ENCODE measurements at places on chromosomes 2 and 18. TPM values are rescaled to one million over a fixed set of nuclear protein-coding genes. Genes with fewer than 3 reads are reported as not detected.

- no peak for DNase-seq
Measured at GRCh38 chr2:130393318-130393910, 37.6 kb downstream of the PTPN18 start.

- DNase-seq: no peak
Measured at GRCh38 chr18:62033207-62033606, 140.4 kb upstream of the RNF152 start.

DNA sequence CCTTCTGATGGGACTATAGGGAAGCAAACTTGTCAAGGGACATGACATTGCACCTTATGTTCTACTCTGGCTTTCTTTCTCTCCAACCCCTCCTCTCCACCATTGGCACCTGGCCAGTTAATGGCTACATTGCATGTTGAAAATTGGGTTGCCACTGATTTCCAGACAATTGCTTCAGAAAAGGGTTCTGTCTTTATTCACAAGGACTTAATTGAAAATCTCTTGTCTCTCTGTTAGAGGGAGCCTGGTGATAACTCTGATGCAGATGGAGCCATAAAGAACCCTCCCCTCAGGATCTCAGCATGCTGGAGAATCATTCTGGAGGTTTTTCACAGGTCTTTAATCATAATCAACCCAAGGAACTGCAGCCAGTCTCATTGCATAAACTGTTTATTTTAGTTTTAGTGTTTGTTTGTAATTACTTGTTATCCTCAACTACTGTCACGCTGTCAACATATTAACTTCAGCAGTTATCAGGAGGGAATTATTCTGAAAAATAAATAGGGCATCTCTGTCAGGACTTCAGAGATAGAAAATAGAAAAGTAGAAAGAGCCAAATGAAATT is 316.8 kb downstream of the RIT2 start:
- no peak for DNase-seq

- no peak for DNase-seq
Measured at GRCh38 chr2:101130081-101130480, 21.1 kb downstream of the TBC1D8 start.

DNA sequence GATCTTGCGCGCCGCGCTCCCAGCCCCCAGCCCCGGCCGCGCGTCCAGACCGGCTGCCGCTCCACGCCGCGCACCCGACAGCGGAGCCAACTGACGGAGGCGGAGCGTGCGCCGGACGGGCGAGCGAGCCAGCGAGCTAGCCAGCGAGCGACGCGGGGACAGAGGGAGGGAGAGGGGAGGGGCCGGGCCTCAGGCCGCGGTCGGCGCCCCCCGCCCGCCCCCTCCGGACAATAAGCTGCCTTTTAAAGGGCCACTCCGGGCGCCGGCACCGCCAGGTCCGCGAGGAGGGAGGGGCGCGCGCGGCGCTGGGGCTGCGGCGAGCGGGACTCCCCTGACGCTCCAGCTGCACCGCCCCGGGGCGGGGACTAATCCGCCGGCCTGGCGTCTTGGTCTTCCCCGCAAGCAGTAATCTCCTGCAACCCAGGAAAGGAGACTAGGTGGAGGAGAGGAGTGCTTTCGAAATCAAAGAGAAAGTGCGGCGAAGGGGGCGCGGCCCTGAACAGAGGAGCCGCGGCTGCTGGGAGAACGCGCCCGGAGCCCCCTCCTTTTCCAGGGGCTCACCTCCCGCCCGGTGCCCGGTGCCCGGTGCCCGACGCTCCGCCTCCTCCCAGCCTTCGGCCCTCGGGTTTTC is at the start of gene BIN1:
TSS of gene BIN1 (minus strand) at position 164 of the 631 bp plus-strand sequence. CDS start 211 bp downstream, outside the sequence.
- peak; percentile 94 for DNase-seq

DNA sequence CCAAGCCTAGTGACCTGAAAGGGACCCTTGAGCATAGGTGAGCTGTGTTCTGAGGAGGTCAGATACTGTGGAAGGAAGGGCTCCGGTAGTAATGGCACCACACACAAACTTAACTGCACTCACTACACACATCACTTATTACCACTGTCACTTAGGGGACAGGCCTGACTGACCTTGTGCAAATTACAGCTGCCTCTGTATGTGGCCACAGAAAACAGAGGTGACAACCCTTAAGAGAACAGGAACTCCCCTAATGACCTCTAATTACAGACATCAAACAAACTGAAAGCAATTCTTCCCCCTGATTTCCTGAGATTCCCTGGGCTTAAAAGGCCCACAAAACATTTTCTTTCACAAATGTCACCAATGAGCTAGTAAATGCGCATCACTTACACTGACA is 360.6 kb downstream of the RND3 start:
- no peak for DNase-seq

- no peak for DNase-seq
Measured at GRCh38 chr2:144493027-144493809, 26.7 kb downstream of the ZEB2 start.

GRCh38 chr2:85215081-85215447 is 81.9 kb downstream of the TCF7L1 start:
- no peak for DNase-seq

DNA sequence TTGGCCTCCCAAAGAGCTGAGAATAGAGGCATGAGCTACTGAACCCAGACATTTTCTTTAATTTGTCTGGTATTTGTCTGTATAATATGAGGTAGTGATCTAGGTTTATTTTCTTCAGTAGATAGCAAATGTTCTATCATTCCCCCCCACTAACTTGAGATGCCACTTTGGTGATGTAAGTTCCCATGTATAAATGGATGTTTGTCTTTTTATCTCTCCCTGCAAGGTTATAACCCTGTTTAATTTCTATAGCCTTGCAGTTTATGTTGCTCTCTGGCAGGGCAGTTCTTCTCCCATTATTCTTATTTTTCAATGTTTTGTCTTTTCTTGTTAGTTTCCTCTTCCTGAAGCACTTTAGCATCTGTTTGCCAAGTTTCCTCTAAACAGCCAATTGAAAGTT is 39.1 kb upstream of the MAP4K4 start:
- no peak for DNase-seq

GRCh38 chr2:64860276-64860885 is 128.8 kb upstream of the SLC1A4 start:
- DNase-seq: no peak

Gene OR6B2
- not detected for total RNA-seq

Gene DRC1
- total RNA-seq: not detected

Gene DCDC2C
- not detected for total RNA-seq
